ENCODE measurements at places on chromosomes 5 and 9. TPM values are rescaled to one million over a fixed set of nuclear protein-coding genes. Genes with fewer than 3 reads are reported as not detected.

DNA sequence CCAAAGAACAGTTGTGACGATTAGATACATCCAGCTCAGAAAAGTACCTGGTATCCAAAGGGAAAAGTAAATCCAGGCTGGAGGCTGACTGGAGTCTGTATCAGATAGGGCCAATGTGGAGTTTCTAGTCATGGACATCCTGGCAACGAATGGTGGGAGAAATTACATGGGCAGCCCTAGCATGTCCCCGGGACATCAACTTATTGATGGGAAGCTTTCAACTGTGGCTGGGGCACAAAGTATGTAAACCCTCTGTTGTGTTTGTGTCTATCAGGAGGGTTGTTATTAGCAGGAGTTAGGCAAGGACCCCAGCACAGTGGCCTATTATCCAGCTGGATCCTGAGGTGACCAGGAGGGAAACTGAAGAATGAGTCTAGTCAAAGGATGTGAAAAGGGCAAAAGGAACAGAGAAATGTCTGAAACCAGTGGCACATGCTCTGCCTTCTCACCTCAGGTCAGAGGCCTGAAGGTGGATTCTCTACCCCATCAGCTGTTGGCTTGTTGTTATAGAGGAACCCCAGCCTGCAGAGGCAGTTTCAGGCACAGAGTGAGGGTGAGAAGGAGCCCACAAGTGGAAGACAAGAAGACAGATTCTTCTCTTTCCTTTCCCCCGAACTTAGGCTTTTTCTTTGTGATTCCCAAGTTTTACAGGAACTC is 19.9 kb downstream of the IFNW1 start:
- DNase-seq = no peak

GRCh38 chr5:155101697-155102096 is 88.1 kb downstream of the KIF4B start:
- no peak for DNase-seq

Gene ZNF618
- total RNA-seq = 5.8 TPM

GRCh38 chr9:4936823-4937222 is 48.2 kb upstream of the JAK2 start:
- DNase-seq = no peak

GRCh38 chr9:3179711-3180110 is 335.8 kb upstream of the PUM3 start:
- DNase-seq = no peak

GRCh38 chr9:96485280-96485679 is 35.3 kb downstream of the HABP4 start:
- no peak for DNase-seq

- DNase-seq = no peak
Observed at GRCh38 chr5:10468256-10468655, 26.6 kb downstream of the ROPN1L start.

GRCh38 chr9:9284201-9284600 is 1328.6 kb downstream of the PTPRD start:
- DNase-seq = no peak

- no peak for DNase-seq
Observed at GRCh38 chr5:140360681-140361479, 886 bp downstream of the SLC4A9 start.

Gene ZNF454
- 9.8 TPM for total RNA-seq

Gene SPAAR
- 0.31 TPM for total RNA-seq

Gene ZNF79
- total RNA-seq = 12.8 TPM

- no peak for DNase-seq
Observed at GRCh38 chr5:122897283-122897602, 51.8 kb downstream of the SNX24 start.

DNA sequence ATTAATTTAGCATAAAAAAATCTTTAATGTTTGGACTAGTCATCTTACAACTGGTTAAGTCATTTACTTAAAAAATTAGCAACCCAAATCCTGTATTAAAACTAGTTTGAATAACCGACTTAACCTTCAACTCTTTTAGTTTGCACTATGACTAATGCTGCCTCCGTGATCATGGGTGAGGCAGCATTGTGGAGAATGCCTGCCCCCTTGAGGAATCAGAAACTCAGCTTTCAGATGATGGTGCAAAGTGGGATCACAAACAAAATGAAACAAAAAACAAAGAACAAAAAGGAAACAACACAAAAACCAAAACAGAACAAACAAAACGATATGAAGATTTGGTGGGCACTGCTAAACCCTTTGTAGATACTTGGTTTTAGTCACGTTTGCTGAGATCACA is 127.0 kb upstream of the PALM2AKAP2 start:
- DNase-seq = no peak

Gene FOXD4
- total RNA-seq = 0.47 TPM

Gene OTP
- not detected for total RNA-seq

Gene SLCO6A1
- total RNA-seq = 0.94 TPM

Gene ANKRD55
- total RNA-seq = 0.31 TPM

Gene PLPP7
- total RNA-seq = 5.5 TPM

DNA sequence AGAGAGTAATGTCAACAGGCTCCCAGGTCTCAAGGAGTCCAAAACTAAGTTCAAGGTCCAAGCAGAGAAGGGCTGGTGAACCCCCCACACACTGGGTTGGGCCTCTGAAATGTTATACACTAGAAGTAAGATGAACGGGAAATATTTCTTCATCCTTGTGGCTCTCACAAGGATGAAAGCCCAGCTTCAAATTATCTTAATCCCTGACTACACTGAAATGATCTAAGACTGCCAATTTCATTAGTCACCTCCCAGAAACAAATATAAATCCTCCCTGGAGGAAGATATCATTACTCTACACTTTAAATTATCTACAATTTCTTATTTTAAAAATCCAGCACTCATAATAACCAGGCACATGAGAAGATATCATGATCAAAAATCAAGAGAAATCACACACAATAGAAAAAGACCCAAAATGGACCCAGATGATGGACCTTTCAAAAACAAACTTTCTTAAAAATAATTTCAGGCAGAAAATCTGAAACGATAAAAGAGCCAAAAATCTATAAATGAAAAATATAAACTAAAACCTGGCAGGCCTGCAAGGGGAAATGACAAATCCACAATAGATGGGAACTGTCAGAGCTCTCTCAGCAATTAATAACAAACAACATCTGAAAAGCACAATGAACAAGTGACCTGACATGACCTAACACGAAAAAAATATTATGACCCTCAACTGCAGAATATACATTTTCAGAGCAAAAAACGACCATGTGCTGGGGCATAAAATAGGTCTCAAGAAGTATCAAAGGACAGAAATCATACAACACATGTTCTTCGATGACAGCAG is 117.4 kb downstream of the GPR21 start:
- no peak for DNase-seq

GRCh38 chr5:109049565-109049964 is 301.9 kb downstream of the FER start:
- DNase-seq = no peak

Gene TOR2A
- total RNA-seq = 7.0 TPM

- DNase-seq = no peak
Observed at GRCh38 chr5:139961435-139962157, 81.5 kb downstream of the NRG2 start.

DNA sequence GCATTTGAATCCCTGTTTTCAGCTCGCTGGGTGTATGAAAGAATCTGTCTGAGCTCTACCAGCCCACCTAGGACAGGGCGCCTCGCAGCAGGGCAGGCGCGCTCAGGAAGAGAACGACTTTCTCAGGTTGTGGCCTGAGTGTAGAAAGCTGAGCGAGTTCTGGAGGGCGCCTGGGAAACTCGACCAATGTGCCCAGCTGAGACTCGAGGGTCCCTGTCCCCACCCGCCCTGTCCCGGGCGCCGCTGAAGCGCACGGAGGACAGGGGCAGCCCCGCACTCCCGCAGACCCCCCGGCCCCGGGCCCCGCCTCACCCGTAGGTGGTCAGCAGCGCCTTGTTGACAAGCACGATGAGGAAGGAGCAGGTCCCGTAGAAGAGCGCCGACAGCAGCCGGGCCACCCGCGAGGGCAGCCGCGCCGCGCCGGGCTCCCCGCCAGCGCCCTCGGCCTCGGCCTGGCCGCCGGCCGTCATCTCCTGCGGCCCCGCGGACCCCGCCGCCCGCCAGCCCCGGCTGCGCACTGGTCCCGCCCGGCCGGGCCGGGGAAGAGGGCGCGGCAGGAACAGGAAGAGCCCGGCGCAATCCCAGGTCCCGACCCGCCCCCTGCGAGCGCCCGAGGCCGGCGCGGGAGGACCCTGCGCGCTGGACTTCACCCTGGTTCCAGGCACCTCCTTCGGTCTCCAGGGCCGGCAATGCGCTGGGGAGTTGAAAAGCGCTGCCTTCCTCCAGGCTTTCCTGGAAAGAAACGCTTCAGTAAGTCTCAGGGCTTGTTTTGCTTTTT is at the start of gene SLC35D2:
Gene SLC35D2 (minus strand): TSS at position 547 of the 778 bp plus-strand sequence. CDS start 77 bp downstream, at position 470.
- DNase-seq = peak; percentile 40

DNA sequence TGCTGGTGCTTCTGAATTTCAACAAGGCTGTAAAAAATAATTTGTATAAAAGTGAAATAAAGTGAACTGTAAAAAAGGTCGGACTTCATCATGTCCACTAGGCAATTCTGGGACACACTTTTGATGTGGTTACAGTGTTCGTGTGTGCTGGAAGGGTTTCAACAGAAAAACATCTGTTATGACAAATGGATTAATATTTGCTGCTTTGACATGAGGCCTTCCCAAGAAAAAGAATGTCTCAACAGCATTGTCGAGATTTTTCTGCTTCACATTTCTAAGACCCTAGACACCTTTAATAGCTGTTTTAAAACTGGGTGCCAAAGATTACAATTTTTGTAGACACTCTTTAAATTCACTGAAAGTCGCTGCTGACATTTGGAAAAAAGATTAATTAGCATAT is 216.6 kb downstream of the SLC12A2 start:
- no peak for DNase-seq

DNA sequence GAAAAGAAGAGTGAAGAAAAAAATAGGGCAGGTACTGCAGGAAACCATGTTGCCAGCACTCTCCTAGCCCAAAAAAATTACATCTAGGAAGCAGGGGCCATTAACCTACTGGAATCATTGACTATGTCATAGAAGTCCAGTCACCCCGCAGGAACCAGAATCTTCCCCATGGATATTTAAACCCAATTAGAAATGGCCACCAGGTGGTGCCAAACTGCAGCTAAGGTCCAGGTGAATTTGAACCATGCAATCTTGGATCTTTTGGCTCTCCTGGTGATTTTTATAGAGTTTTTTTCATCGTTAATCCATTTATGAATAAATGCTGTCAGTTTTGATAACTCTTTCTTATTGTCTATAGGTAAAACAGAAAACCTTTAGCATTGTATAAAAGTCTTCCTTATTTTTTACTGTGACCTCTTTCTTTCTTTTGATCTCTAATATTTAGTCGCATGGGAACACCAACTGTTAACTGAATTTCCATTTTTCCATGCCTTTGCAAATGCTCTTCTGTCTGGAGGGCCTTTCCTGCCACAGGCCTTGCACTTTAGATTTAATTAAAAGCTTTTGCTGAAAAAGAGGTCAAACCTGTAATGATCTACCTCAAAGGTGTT is 147.5 kb upstream of the FGF10 start:
- no peak for DNase-seq

DNA sequence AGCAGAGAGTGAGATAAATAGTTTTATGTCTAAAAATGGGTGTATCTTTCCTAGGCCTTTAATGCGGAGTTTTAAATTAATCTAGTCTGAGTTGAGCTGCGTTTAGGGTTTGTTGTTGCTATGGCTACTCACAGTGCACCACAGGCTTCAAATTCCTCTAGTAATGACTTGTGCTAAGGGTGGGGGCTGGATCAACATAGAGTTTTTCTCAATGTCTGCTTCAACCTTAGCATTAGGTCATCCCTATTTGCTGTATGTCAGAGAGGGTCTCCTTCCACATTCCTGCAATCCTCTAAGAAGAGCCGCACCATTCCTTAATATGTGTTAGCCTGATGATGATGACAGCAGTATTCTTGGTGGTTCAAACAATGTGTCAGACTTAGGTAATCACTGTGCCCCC is 465.6 kb upstream of the KIF2A start:
- DNase-seq = no peak

GRCh38 chr9:73093740-73094379 is 57.8 kb upstream of the ANXA1 start:
- no peak for DNase-seq

Data from occipital lobe (tissue), 3 donors.